ENCODE measurements at places on chromosomes 2 and 18.

DNA sequence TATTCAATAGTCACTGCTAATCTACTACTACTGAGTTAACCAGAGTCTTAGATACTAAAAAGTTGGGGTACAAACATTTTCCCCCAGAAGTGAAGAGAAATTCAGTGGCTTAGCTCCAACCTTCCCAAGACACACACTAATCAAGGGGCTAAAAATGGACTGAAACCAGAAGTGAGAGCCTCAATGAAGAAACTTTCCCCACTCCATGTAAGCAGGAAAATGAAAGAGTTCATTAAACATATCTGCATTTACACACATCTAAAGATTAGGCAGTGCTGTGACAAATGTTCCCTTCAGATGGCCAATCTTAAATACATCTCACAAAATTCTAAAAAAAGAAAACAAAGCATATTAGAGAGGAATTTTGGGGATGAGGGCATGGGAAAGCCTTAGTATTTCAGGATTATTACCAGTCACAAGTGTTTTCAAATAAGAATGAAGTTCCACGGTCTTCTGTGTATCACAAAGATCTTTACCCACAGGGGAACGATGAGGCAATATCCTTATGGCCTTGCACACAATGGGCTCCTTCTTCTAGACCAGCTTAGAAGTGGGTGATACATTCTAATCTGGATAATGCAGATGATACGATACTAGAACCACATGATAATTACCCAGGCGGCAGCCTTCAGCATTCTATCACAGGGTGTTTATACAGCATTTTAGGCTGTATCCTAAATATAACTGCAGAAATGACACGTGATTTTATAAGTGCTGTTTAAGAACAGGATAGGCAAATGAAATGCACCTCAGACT lies 17.1 kb downstream of the ANKRD44 start:
- DNase-seq, result no peak

DNA sequence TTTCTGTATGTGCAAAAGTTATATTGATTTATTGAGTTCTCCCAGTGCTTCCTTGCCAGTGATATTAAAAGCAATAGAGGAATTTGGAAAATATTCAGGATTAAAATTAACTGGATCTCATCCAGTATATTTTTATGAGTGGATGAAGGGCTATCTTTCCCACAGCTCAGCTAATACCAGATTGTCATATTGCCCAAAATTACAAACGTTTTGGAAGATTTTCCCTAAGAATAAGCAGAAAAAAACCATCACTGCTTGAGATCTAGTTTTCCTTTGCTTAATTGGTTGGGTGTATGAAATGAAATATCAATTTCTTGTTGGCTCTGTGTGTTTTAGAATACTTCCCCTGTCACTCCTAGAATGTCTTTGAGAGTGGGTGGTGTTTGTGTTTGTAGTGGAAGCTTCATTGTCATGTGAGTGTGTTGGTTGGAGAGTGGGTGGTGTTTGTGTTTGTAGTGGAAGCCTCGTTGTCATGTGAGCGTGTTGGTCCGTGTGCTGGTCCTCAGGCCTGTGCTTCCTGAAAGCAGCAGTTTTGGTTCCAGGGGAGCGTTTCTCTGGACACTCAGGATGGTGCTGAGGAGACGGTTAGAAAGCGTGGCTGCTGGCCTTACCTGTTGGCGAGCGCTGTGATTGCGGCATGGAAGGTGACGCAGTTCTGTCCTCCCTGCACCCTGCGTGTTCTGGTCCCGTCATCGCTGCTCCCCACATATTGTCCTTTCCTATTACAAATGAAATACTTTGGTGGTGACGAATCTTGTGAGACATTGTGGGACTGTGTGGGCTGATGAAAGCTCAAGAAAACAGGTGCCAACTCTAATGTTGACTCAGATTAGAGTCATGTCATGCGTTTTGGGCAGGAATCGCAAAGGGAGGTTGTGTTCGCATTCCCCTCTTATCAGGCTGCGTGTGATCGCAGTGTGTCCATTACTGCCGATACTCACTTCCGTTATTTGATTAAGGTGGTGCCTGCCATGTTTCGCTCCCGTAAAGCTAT lies 12.4 kb downstream of the ASB1 start:
- DNase-seq, result no peak

DNA sequence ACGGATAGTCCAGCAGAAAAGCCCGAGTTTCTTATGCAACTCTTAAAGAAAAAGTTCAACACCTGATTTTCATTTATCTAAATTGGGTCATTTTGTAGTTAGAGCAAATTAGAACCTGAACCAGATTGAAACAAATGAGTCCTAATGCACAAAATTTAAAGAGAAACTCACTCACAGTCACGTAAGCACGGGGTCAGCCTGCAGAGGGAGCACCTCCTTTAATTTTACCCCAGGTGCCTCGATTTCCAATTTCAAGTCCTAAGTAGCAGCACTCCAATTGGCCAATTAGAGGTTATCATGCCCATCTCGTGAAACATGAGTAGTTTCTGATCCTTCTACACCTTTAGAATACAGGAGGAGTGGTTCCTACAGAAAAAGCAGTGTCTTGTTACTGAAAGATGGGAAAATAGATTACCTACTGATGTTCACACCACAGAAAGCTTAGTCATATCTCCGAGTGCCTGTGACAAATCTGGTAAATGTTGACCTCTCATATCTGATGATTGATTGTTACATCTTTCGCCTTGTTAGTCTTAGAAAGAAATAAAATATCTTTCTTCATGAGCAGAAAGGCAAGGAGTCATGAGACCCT lies 1929.8 kb upstream of the LRRTM1 start:
- no peak for DNase-seq

GRCh38 chr2:128793404-128793803 lies 474.7 kb upstream of the HS6ST1 start:
- DNase-seq, result no peak

GRCh38 chr2:37171624-37171950 lies 14.8 kb upstream of the EIF2AK2 start:
- DNase-seq, result no peak

DNA sequence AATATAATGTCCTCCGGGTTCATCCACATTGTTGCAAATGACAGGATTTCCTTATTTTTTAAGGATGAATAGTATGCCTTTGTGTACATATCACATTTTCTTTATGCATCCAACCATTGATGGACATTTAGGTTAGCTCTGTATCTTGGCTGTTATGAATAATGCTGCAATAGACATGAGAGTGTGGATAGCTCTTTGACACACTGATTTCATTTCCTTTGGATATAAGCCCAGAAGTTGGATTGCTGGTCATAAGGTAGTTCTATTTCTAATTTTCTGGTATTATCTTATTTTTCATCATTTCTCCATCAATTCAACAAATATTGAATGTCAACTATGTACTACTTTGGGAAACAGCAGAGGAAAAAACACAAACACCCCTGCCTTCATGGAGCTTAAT lies 423.3 kb downstream of the MTX2 start:
- DNase-seq, result no peak

DNA sequence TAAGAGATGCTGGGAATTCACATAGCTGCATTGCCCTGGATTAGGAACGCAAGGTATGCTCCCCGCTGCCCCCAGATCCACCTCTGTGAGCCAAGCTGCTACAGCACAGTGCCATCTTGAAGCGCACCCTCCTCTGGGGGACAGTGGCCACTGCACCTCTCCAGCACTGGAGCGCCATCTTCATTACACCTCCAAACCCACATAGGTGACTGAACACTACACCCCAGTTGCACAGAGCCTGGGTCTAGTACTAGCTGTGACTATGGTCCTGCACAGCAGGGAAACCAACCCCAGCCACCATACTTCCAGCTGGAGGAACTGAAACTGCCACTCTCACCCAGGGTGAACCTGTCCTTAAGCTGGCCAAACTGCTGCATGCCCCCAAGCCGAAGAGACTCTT lies 84.6 kb downstream of the TMEM237 start:
- no peak for DNase-seq

Data from substantia nigra (tissue), 51 donors.